Hematopoietic multipotent progenitor cell treated with erythropoietin and hydrocortisone succinate and interleukin-3 and kit ligand, for 4 days (in vitro differentiated cells): ENCODE measurements at places on chromosomes 3 and 15.

DNA sequence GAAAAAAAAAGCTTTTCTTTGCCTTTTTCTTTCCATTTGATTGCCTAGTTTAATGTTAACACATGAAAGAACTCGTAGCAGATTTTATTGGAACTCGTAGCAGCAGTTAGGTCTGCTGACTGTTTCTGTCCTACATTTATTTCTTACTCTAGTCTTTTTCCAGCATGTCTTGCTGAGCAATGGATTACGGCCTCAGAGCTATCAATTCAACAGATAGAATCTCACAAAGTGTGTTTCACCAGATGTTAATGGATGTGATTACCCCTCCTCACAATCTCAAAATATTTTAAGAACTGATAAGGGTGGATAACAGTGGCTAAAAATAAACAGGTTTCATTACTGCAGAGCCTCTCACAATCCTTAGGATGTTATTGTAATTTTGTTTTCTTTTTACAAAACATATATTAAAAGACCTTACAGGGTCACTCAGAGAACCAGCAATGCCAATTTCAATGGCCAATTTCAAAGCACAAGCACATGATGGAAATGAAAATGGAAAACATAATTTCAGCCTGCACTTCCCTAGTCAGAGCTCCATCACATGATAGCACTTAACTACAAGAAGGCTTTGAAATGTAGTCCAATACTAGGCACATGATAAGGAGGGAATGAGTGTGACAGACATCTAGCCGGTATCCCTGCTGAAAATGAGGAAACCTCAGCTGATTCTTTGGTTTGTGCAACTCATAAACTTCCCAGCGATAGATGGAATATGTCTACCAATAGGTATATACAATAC, 838.1 kb upstream of the SEMA6D start:
- DNase-seq = no peak

DNA sequence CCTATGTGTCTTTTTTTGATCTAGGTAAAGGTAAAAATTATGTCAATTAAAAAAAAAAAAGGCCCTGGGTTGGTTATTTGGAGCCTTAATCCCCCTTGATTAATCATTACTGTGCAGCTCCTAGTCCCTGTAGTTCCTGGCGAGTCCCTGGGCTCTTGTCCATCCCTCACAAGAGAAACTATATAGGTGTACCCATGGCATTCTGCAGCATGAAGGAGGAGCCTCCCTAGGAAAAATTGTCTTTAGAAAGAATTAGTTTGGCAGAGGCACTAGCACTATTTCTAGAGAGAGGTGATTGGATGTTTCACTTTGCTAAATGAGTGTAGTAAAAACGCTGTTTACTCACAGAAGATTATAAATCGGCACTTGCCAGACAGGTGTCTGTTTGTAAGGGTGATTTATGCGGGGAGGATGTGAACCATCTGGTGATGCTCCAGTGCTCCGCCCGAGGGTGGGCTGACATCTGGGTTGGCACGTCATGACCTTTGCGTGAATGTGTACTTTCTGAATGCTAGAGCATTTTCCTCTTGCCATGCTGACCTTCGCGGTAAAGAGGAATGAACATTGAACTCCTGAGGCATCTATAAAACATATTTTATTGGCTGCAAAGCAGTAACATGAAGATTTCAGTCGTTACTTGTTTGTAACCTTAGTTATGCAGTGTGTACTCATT, 12.6 kb downstream of the PLCL2 start:
- DNase-seq = no peak

- no peak for DNase-seq
These were observed 67.1 kb downstream of the ADAMTSL3 start for GRCh38 chr15:83721031-83721430.

GRCh38 chr3:75001330-75001729, 386.9 kb upstream of the CNTN3 start:
- peak; percentile 20 for DNase-seq

GRCh38 chr3:47974974-47975470, 41.2 kb downstream of the MAP4 start:
- no peak for DNase-seq

GRCh38 chr3:134035836-134036235, 6.1 kb upstream of the SLCO2A1 start:
- no peak for DNase-seq

DNA sequence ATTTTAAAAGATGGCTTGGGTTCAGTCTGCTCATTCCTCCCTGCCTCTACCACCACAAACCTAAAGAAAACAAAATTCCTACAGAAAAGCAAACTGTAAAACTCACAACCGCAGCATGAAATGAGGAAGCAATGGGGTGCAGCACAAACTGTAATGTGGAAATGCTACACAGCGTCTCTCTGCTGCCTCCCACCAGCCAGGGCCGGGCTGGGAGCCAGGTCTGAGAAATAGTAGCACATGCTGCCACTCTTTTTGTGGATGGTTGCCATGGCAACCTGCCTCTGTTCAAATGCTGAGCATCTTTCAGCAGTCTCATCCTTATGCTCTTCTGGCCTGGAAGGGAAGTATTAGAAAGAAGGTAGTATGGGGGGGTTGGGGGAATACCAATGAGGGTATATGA, 55.4 kb downstream of the EOMES start:
- peak; percentile 90 for DNase-seq
